ENCODE measurements at places on chromosomes 7 and 10.

DNA sequence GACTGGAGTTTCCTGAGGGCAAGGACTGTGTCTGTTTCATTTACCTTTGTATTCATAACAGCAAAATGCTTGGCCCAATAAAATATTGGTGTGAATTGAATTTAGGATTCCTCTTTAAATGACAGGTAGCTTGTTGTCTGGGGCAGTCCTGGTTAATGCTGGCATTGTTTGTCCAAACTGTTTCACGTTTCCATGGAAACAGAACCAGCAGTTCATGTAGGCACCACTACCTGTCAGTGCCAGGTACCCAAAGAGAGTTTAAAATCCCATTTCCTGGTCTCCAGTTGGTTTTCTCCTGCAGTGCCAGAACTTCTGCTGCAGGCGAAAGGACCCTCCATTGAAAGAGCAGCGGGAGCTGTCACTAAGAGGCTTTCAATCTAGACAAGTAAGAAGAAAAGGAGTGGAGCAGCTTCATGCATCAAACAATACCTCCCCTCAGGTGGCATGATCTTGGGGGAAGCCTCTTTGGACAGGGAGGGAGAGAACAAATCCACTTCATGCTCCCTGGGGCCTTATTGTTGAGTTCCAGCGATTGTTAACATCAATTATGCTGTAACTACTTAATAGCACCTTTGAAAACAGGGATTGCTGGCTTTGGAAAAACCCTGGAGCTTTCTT is 109.6 kb downstream of the KIF20B start:
- DNase-seq = no peak

GRCh38 chr10:6503171-6503570 is 76.9 kb downstream of the PRKCQ start:
- no peak for DNase-seq

GRCh38 chr10:132943791-132944404 is 1.5 kb upstream of the CFAP46 start:
- DNase-seq = no peak

DNA sequence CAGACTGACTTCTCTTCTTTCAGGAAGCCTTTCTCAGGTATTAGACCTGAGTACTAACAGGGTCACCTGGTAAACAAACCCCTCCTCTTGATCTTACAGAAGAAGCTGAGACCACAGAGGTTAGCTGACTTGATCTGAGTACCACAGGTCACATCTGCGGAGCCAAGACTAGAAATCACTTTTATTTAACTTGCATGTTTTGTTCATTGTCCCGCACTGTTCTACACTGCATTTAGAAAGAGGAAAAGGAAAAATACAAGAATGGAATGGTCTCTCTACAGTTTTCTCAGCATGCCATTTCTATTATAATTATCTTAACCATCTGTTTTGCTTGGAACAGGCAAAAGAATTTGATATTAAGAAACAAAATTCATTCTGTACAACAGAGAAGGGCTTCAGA is 245.6 kb upstream of the ETV1 start:
- DNase-seq = no peak

DNA sequence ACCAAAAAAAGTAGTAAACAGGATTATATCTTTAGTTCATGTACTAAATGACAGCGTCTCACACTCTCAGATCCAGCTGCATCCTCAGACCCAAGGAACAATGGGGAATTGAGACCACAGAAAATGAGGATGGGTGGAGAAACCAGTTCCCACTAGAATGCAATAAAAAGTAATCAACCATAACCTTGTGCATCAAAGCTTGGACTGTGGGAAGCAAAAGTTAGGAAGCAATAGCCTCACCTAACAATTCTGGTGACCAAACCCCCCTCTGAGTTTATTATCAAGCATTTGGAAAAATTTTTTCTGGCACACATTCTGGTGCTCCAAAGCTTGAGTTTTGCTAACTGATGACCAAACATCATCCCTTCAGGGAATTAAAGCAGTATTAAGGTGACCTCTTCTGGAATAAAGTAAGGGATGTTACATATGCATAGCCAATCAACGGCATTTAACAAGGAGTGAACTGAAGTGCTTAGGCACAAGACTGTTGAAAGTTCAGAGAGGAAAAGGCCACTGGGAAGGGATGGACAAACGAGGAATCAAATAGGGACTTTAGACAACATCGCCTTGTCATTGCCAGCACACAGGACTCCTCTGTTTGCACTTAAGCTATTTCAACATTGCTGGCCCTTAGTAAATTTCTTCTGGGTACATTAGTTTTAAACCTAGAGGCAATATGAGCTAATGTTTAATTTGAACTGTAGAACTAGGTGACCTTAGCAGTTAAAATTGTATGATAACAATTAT is 1.2 kb upstream of the MAT1A start:
- no peak for DNase-seq

- no peak for DNase-seq
Observed at GRCh38 chr10:107103174-107104025, 61.1 kb downstream of the SORCS1 start.

- no peak for DNase-seq
Observed at GRCh38 chr10:57894361-57894760, 373.3 kb downstream of the IPMK start.

GRCh38 chr10:121899727-121900126 is 28.1 kb downstream of the ATE1 start:
- DNase-seq = no peak

- DNase-seq = no peak
Observed at GRCh38 chr10:20004087-20004523, 187.9 kb downstream of the PLXDC2 start.

GRCh38 chr7:142010952-142011548 is 15.4 kb downstream of the MGAM start:
- DNase-seq = no peak

DNA sequence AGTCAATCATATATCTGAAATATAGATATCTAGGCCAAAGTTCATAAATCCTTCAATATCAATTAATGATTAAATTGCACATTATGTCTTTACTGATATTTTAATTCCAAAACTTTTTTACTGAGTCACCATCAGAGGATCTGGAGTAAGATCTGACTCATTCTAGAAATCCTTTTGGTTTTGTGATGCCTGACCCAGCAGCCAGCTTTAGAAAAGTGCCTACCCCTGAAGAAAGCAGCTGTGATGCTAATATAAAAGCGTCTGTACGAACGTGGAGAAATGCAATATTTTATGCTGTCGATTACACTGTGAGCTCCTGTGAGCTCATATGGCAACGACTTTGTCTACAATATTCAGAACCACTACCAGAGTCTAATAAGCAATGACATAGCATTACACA is 142.5 kb upstream of the LRRTM3 start:
- DNase-seq = no peak

DNA sequence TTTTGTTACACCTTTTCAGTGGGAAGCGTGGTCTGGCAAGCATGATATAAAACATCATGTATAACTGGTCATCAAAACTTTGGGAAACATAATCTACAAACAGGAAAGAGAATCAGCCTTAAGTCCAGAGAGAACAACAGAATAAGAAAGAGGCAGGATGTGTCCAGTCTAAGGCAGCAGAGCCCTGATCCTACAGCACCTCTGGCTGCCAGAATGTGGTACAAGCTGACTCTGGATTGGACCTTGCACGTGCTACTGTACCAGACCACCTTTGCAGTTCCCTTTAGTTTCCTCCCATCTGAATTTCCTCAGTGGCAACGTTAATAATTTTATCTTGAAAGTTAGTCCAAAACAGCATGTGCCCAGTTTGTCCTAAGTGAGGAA is 824.6 kb upstream of the IGFBP3 start:
- DNase-seq = no peak

- DNase-seq = peak; percentile 52
Observed at GRCh38 chr10:104809288-104810090, 168.4 kb downstream of the SORCS3 start.

DNA sequence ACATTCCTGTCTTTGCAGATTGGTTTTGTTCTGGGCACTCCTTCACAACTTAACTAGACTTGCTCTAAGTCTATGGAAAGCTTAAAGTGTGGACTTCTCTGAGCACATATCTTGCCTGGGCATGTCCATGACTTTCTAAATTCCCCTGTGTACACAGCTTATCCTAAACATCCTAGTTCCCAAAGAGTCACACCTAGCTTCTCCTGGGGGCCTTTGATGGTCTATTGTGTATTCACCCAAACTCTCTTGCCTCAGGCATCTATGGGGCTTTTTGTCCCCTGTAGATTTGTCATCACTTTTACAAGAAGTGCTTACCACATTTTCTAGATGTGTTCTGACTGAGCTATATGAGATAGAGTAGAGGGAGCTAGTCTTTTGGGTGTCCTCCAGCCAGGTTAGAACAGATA is 12.2 kb upstream of the ZNF488 start:
- no peak for DNase-seq

GRCh38 chr7:127885843-127886242 is 145.4 kb downstream of the LRRC4 start:
- DNase-seq = no peak

DNA sequence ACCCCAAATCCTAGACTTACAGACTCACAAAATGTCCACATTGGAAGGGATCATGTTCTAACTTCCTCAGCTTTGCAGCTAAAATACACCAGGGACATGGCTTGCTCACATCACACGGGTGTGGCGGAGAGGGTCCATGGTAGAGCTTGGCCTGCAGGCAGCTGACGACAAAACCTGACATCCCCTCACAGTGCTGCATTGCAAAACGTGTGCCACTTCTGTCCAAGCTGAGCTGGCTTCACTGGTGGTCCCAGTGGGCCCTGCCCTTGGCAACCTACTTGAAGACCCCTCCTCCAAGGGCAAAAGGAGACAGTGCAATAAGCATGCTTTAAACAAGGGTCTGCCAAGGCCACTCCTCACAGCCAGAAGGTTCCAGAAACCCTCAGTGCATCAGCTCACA is 21.9 kb downstream of the ANXA11 start:
- no peak for DNase-seq

DNA sequence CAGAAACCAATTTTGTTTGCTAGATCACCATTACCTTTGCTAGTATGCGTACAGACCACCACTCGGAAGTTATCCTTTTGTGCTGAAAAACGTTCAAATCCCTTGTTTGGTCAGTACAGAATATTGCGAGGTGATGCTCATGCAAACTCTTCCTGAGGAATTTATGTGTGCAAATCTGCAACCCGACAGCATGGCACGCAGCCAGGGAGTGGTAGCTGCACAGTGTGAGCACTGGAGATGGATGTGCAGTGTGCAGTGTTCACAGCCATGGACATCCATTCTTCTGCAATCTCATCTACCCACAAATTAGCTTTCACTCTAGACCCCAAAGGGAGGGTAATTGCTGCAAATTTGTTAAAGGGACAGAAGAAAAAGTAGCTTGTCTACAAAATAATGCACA is 72.2 kb downstream of the CACUL1 start:
- no peak for DNase-seq

DNA sequence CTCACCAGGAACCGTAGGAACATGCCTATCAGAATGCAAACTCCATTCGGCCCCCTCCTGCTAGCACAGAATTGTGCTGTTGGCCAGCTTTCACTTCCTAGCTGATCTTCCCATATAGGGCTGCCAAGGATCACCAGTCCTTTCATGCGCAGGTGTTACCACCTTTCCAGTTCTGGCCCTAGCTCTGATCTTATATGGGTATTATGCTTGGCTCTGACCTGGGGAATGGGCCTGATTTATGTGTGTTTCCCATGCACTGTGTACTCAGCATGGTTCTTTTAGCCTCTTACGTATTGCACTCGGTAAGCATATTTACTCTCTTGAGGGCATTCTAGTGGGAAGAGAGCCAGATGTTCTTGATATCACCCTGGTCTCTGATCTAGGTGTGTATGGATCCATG is 11.1 kb downstream of the SLC35G1 start:
- DNase-seq = no peak

DNA sequence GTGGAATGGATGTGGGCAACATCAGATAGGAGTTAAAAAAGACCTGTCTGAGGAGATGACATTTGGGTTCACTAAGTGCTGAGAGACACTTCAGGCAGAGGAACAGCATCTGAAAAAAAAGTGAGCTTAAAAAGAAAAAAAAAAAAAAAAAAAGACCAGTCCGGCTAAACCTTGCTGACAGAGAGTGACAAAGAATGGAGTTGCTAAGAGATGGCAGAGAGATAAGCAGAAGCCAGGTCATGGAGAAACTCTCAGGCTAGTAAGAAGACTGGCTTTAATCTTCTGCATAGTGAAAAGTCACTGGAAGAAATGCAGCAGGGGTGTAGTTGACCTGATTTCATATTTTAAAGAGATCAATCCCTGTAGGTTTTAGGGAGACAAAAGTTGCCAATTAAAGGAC is 711.1 kb upstream of the SEMA3D start:
- DNase-seq = no peak

DNA sequence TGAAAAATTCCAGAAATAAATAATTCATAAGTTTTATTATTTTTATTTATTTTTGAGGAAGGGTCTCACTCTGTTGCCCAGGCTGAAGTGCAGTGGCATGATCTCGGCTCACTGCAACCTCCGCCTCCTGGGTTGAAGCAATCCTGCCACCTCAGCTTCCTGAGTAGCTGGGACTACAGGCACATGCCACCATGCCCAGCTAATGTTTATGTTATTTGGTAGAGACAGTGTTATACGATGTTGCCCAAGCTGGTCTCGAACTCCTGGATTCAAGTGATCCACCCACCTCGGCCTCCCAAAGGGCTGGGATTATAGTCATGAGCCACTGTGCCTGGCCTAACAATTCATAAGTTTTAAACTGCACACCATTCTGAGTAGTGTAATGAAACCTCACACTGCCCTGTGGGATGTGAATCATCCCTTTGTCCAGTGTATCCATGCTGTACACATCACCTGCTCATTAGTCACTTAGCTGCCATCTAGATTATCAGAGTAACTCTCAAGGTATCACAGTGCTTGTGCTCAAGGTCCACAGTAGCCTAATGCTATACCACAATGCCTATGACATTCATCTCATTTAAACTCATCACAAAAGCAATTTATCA is 17.9 kb downstream of the RTKN2 start:
- DNase-seq = no peak

- DNase-seq = no peak
Observed at GRCh38 chr7:131533151-131533559, 23.3 kb downstream of the PODXL start.

- no peak for DNase-seq
Observed at GRCh38 chr7:47614450-47614849, 32.5 kb upstream of the TNS3 start.

- no peak for DNase-seq
Observed at GRCh38 chr10:79354141-79354540, 6.9 kb downstream of the PPIF start.

- no peak for DNase-seq
Observed at GRCh38 chr10:3941676-3942075, 156.7 kb upstream of the KLF6 start.

DNA sequence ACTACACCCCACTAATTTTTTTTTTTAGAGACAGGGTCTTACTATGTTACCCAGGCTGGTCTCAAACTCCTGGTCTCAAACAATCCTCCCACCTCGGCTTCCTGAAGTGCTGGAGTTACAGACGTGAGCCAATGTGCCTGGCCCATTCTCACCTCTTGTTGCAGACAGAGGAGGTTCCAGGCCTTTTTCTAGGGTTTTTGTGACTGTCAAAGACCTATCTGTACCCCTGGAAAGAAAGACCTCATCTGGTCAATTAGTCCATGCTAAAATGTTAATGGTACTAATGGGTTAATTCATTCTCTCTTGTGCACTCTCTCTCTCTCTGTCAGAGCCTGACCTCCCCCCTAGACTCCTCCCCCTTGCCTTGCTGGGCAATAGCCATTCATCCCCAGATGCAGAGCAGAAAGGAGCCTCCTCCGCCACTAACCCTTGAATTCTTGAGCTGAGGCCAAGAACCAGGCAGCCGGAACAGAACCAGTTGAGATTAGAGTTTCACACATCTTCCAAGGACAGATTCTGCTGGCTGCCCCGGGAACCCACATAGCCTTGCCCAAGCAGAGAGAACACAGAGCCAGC is 209.7 kb downstream of the SKIDA1 start:
- no peak for DNase-seq
